Eye (tissue), 1 donor: ENCODE measurements at places on chromosomes 1 and 21.
A peak's percentile ranks its signal among the peaks of the same experiment; 100 is the strongest.

DNA sequence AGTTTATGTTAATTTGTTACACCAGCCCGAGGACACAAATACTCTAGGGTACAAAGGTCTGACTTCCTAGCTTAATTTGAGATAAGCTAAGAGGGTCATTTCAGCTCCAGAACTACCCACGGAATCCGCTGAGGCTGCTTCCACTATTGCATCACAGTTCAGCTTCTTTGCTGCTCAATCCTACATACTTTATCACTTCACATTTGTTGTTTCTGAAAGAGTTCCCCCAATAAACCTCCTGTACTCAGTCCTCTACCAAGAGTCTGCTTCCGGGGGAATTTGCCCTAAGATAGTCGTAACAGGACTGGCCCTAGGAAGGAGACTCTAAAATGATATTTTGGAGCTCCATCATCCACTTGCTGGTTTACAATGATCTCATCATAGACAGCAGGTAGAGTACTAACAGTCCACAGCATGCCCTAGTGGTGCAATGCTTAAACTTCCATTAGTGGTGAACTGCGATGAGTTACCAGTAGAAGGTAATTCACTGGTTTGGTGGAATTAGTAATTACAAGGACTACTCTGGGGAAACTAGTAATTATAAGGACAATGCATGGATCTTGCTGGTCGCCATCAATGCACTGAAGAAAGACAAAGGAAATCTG lies 229.3 kb downstream of the USH2A start:
- DNase-seq: no peak

DNA sequence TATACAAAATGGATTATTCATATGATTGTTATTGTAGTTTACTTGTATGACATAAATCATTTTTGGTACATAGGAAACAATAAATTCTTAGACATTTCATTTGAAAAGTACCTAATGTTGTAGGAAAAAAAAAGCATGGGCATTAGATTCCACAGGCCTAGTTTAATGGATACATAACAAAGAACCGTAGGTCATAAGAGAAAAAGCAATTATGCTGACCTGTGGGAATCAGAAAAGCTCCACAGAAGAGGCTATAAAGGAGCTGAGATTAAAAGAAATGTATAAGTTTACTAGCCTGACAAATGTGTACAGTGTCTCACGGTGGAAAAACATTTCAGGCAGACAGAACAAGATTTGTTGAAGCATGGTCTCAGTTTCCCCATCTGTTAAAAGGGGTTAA lies 3.7 kb downstream of the DEPDC1 start:
- DNase-seq: no peak

- no peak for DNase-seq
Observed at GRCh38 chr1:185229981-185230380, 73.0 kb downstream of the SWT1 start.

DNA sequence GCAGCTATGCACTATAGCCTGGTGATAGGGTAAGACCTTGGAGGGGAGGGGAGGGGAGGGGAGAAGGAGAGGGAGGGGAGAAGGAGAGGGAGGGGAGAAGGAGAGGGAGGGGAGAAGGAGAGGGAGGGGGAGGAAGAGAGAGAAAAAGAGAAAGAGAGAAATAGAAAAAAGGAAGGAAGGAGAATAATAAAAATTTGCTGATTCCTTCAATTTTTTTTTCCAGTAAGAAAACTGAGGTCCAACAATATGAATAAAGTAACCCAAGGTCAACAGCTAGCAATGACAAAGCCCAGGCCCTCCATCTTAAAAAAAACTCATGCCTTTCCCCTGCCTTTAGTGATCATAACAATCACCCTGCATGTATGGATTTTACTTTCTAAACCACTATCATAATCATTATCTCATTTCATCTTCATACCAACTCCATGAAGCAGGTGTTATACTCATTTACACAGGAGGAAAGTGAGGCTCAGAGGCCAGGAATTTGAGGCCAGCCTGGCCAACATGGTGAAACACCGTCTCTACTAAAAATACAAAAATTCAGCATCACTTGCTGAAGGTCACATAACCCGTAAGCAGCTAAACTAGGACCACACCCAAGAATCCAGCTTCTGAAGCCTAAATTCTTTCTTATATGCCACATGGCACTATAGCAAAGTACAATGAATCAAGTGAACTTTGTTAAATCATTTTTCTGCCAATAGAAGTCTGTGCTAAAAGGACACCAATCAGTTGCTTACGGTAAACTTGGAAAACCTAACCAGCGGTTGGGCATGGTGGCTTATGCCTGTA lies 23.4 kb upstream of the BRDT start:
- no peak for DNase-seq

- no peak for DNase-seq
Observed at GRCh38 chr1:236491469-236492136, 32.2 kb upstream of the LGALS8 start.

DNA sequence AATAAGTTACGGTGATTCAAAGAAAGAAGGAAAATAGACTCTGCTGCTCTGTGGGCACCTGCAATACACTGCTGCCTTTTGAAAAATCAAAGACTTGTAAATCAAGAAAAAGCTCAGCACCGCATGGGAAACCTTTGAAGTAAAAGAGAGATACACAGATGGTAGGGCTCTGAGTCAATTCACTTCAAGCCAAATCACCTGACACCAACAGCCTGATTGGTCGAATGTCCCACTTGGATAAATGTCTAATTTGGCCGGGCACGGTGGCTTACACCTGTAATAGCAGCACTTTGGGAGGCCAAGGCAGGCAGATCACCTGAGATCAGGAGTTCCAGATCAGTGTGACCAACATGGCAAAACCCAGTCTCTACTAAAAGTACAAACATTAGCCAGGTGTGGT lies 19.2 kb upstream of the RCAN3 start:
- no peak for DNase-seq

- no peak for DNase-seq
Observed at GRCh38 chr1:174157157-174157806, 2.0 kb upstream of the RABGAP1L start.

- no peak for DNase-seq
Observed at GRCh38 chr1:58000116-58000515, 546.4 kb downstream of the OMA1 start.

DNA sequence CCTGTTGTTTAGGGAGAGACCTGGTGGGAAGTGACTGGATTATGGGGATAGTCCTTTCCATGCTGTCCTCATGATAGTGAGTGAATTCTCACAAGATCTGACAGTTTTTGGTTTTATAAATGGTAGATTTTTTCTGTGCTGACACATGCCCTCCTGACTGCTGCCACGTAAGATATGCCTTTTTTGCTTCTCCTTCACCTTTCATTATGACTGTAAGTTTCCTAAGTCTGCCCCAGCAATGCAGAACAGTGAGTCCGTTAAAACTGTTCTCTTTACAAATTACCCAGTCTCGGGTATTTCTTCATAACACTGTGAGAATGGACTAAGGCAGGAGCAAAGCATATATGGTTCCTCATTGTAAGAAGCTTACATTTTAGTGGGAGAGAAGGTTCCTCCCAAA lies 1727.2 kb downstream of the NCAM2 start:
- no peak for DNase-seq

- DNase-seq: peak; percentile 73
Observed at GRCh38 chr1:205191622-205192021, 19.9 kb downstream of the DSTYK start.

GRCh38 chr1:115594600-115594999 lies 47.2 kb upstream of the VANGL1 start:
- DNase-seq: no peak

DNA sequence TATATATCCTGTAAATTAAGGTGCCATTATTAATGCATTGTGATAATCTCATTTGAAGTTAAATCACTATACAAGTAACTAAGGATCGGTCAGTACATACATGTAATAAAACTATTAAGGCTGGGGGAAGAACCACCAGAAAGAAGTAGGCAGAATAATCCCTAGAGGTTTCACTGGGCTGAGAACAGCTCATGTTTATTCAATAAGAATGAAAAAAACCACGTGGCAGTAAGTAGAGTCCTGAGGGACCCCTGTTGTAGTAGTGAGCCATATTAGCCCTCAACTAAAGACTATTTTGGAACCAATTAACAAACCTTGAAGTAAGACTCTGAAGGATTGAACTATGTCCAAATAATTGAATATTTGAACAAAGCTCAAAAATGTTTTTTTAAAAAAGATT lies 46.9 kb upstream of the ADAM30 start:
- DNase-seq: no peak

- DNase-seq: no peak
Observed at GRCh38 chr1:101959456-101959855, 37.3 kb downstream of the OLFM3 start.

DNA sequence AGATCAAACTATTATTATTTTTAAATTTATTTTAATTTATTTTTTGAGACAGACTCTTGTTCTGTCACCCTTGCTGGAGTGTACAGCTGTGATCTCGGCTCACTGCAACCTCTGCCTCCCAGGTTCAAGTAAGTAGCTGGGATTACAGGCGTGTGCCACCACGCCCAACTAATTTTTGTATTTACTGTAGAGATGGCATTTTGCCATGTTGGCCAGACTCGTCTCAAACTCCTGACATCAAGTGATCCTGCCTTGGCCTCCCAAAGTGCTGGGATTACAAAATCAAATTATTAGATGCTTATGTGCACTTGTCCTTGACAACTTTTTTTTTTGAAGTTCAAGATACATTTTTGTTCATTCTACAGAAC lies 15.4 kb downstream of the LIN9 start:
- DNase-seq: no peak

DNA sequence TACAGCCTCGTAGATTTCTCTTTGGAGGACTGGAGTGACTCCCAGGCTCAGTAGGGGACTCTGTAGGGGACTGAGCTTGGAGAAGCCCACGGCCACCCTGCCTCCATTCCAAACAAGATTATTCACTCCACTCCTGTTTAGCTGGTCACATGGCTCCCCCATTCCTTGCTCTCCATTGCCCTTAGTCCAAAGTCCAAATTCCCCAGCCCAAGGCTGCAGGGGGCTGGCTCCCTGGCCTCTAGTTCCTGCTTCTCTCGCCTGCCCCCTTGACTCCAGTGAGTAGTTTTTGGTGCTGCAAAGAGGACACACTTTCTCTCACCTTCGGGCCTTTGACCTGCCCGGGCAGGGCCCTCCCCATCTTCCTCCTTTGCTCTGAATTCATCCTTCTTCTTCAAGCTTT lies 403.3 kb downstream of the KIF26B start:
- no peak for DNase-seq

DNA sequence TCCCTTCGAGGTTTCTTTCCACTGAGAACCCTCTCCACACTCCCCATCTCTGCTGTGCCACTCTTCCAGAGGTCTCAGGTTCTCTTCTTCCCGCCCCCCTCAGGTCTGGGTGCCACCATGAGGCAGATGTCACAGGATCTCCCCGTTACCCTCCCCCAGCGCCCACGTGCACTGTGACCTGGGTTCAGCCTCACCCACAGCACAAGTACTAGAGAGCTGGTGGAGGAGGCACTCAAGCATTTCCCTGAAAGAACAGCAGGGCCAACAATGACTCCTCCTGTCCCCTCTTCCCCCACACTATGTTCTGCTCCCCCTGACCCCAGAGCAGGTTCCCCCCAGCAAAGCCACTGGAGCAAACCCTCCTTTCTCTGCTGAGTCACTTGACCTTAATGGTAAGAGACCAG lies 14.3 kb downstream of the PLEKHA6 start:
- DNase-seq: no peak

DNA sequence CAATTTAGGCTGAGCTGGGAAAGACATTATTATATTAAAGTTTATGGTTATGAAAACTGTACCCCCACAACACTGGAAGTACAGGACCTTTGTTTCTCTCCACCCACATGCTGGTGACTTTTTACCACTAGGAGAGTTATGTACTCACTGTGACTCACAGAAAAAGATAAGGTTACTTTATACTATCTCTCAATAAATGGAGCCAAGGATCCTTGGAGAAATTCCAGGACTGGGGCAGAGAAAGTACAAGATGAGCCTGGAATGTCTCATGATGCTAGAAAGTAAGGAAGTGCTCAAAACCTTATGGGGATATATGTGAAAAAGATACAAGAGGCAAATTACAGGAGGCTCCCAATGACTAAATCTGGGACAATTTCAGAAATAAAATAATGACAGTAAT lies 63.9 kb upstream of the C1orf105 start:
- DNase-seq: no peak

DNA sequence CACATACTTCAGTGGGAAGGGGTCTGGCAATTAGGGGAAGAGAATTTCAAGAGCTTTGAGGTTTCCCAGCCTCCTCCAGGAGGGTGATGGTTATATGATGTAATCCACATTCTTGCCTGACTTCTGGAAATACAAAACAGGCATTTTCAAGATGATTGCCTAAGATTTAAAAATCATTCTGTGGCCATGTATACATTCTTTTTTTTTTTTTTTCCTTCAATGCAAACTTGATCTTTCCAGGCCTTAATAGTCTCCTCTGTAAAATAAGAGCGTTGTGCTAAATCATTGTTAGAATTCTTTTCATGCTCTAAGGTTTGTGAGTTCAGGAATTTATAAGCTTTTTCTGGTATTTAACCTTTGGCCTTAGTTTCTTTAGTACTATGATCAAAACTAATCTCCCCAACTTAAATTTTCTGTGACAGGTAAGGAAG lies 192.3 kb upstream of the HMCN1 start:
- DNase-seq: peak; percentile 41

DNA sequence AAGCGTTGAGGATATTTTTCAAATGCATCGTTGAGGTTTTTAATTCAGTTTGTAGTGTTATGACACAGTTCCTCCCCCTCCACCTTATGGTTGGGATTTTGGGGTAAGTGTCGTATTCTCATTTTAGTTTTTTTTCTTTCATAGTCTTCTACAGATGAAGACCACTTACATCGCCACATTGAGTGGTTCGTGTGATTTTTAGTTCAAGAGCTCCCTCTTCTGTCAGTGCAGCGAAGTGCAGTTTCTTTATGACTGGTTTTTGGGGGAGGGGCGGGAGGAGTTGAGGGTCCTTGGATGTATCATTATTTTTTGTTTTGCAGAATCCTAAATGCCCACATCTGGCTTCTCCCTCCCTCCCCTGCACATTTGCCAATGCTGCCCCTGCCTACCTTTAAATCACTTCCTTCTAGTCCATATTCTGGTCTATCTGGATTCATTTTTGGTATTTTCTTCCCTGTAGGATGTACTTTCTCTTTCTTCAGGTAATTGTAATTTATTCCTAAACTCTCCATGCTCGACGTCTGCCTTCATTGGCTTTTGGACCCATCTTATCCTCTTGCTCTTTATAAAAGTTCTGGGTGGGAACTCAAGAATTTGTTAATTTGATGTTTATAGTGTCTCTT lies 433.1 kb downstream of the CAMTA1 start:
- peak; percentile 79 for DNase-seq

DNA sequence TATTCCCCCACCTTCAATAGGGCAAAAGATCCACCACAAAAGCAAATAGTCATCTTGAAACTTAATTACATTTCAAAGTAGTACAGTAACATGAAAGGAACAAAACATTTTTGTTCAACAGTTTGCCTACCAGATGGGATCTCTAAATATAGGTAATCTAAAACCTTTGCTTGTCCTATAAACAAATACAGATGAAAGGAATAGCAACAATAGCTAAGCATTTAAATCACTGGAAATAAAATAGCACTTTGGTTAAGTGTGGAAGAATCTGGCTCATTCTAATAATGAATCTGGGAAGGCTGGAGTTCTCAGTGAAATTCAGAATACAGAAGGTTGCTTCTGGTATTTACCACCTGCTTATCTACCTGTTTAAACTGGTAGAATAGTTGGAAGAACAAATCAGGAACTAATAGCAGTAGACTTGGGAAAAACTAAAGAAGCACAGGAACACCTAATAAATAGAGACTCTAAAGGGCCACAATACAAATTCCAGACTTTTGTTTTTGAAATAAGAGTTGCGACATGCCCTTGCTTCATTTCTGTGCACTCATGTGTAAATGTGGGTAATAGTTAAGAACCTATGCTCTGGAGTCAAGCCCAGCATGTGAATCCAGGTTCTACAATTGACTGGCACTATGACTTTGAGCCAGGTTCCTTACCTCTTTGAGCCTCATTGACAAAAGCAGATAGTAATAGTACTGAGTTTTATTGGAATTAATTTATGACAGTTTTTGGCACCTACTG lies 2.3 kb upstream of the LYPLAL1 start:
- no peak for DNase-seq
